Activated naive CD4-positive, alpha-beta T cell treated with anti-CD3 and anti-CD28 coated beads, Interleukin-2, amount 50 U/mL, for 72 hours (primary cell): ENCODE measurements at places on chromosomes 5 and 9.

DNA sequence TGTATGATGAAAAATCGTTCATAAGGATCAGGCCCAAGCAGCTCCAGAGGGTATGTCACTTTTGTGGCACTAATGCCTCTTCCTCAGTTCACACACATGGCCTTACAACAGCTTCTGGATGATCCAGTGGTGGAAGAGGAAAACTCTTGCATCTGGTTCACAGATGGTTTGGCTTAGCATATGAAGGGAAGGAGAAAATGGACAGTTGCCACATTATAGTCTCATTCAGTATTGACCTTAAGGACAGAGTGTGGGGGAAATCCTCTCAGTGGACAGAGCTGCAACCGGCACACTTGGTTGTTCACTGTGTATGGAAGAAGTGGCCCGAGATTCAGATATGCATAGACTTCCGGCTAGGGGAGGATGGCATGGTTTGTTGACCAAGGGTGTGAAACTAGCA is 22.8 kb downstream of the C9orf57 start:
- DNase-seq: no peak

DNA sequence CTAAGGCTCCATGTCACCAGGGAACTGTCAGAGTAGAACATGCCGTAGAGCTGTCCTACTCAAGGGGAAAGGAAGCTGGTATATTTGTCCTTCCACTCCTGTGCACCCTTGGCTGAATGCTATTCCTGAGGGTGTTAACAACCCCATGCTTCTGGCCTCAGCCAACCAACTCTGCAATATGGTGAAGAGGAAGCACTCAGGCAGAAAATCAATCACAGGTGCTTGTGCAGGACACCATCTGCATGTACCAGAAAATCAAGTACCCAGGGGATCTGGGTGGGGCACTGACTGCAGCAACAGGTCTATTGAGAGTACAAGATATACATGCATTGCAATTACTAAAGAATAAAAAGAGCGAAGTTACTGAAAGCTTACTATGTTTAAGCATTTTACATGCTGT is 51.4 kb upstream of the NEK6 start:
- no peak for DNase-seq

DNA sequence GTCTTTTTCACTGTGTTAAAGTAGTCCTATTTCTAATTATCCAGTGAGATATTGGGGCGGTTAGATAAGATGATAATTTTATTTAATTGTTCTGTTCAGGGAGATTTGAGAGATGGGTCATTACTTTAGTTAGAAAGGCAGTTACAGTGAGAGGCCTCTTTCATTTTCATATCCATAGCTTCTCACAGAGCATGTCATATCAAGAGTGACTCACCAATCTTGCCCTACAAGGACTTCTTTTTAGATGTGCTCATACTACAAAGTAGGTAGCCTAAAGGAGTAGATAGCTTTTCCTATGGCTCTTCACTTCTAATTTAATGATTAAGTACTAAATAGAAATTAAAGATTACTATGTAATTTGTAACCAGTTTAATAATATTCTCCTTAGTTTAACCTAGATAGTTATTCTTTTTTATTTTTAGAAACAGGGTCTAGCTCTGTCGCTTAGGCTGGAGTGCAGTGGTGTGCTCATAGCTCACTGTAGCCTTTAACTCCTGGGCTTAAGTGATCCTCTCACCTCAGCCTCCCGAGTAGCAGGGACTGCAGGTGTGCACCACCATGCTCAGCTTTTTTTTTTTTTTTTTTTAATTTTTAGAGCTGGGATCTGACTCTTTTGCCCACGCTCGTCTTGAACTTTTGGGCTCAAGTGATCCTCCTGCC is 71.0 kb downstream of the FER start:
- no peak for DNase-seq

GRCh38 chr5:178940569-178941360 is at the start of gene ZNF454:
Gene ZNF454 (plus strand): TSS chr5:178941198. CDS start chr5:178942792, 1,594 bp downstream.
- DNase-seq: no peak

DNA sequence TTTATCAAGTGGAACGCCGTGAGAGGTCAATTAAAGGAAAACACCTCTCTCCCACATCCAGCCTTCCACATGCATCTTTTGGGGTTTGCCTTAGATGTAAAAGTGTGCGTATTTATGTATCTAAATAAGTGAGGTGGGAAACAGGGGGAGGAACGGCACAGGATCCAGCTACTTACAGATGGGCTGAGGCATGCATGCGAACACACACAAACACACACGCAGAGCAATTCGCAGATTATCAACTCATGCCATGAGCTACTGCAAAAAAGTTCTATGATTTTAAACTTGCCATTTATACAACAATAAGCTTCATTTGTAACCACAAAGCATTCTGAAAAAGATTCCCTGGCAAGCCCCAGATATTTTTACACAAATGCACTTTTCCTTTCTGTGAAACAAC is 242.1 kb downstream of the BNC2 start:
- no peak for DNase-seq

- no peak for DNase-seq
These were observed 326.6 kb upstream of the NREP start for GRCh38 chr5:112083623-112084022.

DNA sequence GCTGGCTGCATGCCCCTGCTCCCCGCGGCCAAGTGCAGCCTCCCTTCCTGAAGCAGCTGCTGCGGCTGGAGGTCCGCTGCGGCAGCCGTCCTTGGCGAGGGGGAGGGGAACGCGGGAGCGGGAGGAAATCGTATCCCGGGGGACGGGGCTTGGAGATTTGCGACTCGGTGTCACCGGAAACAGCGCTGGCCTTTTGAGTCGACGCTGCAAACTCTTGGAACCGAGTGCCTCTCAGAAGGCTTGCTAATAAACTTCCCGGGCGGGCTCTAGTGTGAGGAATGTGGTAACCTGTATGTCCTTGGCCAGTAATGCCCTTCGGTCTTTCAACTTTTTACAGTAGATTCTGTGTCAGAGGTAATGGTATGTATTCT is 82.7 kb downstream of the PTPDC1 start:
- DNase-seq: no peak

- no peak for DNase-seq
These were observed 124.8 kb upstream of the LMX1B start for GRCh38 chr9:126488881-126489404.
